ENCODE measurements at places on chromosomes 11 and 22. TPM values are rescaled to one million over a fixed set of nuclear protein-coding genes. Genes with fewer than 3 reads are reported as not detected.

PARVG gene
- total RNA-seq, result not detected

LYVE1 gene
- not detected for total RNA-seq

USH1C gene
- not detected for total RNA-seq

MIOX gene
- total RNA-seq, result not detected

ZNF214 gene
- total RNA-seq, result 2.1 TPM

CARD18 gene
- 0.19 TPM for total RNA-seq

CDC42EP2 gene
- total RNA-seq, result 27.5 TPM

OR52H1 gene
- not detected for total RNA-seq

MMP12 gene
- not detected for total RNA-seq

NOX4 gene
- 0.15 TPM for total RNA-seq

PTGDR2 gene
- total RNA-seq, result not detected

AIFM3 gene
- total RNA-seq, result 4.0 TPM

NECTIN1 gene
- 86.8 TPM for total RNA-seq

TIMM10B gene
- 40.2 TPM for total RNA-seq

C11orf91 gene
- total RNA-seq, result not detected

E2F8 gene
- total RNA-seq, result 1.0 TPM

RFPL1 gene
- total RNA-seq, result not detected

KRTAP5-2 gene
- total RNA-seq, result not detected

ATF4 gene
- 717 TPM for total RNA-seq

DKK3 gene
- total RNA-seq, result 315 TPM

DEPDC5 gene
- 15.5 TPM for total RNA-seq

MRGPRX3 gene
- total RNA-seq, result 45.6 TPM

ACR gene
- not detected for total RNA-seq

ILK gene
- total RNA-seq, result 121 TPM

TMEM151A gene
- total RNA-seq, result not detected

AMOTL1 gene
- 107 TPM for total RNA-seq

Data from hair follicular keratinocyte (primary cell).